ENCODE measurements at places on chromosomes 13 and 19.

DNA sequence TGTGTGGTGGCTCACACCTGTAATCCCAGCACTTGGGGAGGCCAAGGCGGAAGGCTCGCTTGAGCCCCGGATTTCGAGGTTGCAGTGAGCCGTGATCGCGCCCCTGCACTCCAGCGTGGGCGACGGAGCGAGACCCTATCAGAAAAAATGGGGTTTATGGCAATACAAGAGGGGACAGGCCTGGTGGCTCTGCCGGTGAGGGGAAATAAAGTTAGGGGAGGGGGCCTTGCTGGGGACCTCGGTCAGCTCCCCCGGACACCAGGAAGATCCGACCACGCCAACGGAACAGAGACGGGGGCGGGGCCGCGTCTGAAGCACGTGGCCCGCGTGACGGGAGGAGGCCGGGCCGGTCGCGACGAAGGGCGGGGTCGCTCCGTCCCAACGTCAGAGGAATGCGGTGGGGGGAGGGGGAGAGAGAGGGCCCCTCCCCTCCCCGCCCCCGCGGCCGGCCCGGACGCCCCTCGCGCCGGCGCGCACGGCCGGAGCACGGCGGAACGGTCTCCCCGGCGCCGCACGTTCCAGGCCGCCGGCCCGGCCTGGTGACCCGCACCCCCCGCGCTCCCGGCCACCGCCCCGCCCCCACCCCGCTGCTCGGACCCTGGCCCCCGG is 1.9 kb upstream of the HNRNPL start:
- DNase-seq, result peak; percentile 99

GRCh38 chr19:28700176-28700575 is 512.8 kb downstream of the UQCRFS1 start:
- DNase-seq, result no peak

DNA sequence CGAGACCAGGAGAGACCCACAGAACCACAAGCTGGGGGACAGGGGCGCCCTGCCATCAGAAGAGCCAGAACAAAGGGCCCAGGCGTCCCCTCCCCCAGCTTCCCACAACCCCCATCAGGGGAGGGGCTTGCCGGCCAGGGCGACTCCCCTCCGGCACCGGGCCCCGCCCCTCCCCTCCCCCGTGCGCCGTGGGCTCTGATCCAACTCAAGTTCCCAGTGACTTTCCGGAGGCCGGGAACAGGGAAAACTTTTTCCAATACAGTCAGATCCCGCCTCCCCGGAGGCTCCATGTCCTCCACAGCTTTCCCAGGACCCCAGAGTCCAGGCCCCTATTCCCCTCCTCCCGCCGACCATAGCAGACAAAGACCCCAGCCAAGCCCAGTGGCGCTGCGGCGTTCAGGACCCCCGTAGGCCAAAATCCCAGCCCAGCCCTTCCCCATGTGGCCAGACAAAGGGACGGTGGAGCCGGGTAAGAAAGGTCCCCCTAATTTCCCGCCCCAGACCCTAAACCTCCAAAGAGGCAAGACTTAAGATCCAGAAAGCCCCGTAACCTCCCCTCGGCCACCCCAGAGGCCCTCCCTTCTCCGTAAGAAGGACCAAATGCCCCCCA is 673 bp downstream of the TEAD2 start:
- DNase-seq, result peak; percentile 94

DNA sequence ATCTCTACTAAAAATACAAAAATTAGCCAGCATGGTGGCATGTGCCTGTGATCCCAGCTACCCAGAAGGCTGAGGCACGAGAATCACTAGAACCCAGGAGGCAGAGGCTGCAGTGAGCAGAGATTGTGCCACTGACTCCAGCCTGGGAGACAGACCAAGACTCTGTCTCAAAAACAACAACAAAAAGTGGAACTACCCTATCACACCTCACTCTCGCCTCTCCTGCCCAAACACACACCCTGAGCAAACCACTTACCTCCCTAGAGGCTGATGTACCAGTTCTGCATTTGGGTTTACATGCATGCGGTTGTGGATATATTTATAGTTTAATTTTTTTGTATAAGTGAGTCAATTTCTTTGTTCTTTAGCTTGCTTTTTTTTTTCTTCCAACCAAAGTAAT is 7.7 kb upstream of the PTOV1 start:
- DNase-seq, result no peak

GRCh38 chr19:55703790-55704215 is 28.8 kb downstream of the EPN1 start:
- no peak for DNase-seq

DNA sequence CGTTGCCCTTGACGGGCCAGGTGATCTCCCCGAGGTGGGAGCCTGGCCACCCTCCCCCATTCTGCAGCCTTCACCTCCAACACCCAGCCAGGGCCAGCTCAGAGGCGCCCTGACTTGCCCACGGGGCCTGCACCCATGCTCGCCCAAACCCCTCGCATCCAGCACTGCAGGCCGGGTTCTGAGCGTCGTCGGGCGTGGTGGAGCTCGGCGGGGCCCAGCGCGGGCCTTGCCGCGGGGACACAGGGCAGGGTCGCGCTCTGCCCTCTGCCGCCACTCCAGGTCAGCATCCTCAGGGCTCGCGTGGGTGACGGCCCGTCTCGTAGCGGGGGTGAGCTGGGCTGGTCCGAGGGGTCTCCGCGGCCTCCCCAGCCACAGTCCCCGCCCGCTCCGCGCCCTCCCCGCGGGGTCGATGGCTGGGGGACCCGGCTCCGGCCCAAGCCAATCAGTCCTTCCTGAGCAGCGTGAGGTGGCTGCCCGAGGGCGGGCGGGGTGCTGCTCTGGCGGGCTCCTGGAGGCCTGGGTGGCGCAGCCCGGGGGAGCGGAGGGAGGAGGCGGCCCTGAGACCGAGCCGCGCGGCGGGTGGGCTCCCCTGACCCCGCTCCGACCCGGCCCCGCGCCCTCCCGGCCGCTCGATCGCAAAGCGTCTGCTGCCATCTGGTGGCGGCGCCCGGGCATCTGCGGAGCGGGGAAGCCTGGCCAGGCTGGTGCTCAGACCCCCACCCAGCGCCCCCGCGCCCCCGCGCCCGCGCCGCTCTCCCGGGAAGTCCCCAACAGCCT is 61.4 kb downstream of the CCNE1 start:
- peak; percentile 75 for DNase-seq

DNA sequence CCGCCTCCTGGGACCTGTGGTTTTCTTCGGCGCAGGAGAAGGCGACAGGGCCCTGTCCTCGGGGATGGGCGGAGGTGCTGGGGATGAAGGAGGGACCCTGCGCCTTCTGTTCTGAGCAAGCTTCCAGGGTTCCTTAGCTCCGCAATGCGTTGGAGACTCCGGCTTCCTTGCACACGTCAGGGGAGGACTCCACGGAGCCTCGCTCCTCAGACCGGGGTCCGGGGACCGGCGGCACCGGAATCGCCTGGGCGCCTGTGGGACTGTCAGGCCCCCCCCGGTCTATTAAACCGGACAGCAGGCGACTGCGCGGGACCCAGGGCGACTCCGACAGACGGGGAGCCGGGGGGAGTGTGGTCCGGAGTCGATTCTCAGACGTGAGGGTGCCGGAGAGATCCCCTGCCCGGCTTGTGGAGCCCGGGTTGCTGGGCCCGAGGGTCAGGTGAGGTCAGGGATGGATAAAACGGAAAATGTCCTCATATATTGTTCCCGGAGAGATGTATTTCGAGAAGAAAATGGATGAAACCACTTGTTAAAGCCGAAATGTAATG is 227.4 kb downstream of the TEX29 start:
- DNase-seq, result no peak

- DNase-seq, result peak; percentile 91
Observed at GRCh38 chr19:45641274-45642105, 2.3 kb upstream of the EML2 start.

GRCh38 chr13:26495750-26496149 is 61.7 kb upstream of the WASF3 start:
- DNase-seq, result no peak

- DNase-seq, result no peak
Observed at GRCh38 chr19:13873834-13874515, 3.0 kb upstream of the NANOS3 start.

- no peak for DNase-seq
Observed at GRCh38 chr13:114047358-114047881, 73.5 kb upstream of the C13orf46 start.

GRCh38 chr13:99307648-99308339 is 595 bp upstream of the GPR183 start:
- peak; percentile 63 for DNase-seq

DNA sequence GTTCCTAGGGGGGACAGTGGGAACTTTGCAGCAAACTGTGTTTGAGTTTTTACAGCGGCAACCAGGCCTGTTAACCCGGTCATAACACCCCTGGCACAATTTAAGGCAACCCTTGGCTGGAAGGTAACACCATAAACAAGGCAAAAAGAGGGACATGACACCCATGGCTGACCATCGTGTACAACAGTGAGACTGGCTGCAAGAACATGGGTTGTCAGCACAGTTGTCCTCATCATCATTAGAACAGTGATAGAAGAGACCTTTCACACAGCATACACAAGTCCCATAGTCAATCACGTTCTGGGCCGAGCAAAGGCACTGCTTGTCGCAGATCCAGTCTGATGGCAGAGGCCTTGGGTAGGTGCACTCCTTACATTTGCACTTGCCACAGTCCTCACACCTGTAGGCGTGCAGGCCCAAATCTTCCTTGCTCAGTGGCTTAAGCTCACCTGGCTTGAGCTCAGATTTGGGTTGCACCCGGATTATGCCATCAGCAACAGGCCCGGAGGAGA is 4.1 kb downstream of the SPRY2 start:
- no peak for DNase-seq

GRCh38 chr13:99335603-99336002 is 28.4 kb upstream of the GPR183 start:
- DNase-seq, result no peak

DNA sequence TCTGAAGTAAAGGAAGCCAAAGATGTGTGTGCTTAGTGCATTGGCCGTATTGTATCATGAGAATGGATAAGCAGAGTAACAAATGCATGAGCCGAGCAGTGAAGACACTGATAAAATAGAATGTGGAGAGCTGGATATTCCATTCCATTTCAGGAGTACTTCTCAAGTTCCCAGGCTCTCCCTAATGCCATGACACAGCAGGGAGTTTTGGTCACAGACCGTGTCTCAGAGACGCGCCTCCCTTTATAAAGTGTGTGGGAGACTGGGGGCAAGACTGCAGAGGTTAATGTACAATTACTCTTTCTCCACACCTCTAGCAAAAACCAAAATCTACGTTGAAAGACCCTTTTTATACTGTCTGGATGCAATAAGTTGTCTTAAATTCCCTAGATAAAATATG is 575.6 kb downstream of the EFNB2 start:
- no peak for DNase-seq

All from hepatocyte (in vitro differentiated cells).